ENCODE measurements at places on chromosomes 2 and 18.

GRCh38 chr2:152425765-152426727, 91.1 kb downstream of the FMNL2 start:
- DNase-seq: no peak

- peak; percentile 25 for DNase-seq
These were observed 28.0 kb upstream of the SMIM21 start for GRCh38 chr18:75455249-75456198.

DNA sequence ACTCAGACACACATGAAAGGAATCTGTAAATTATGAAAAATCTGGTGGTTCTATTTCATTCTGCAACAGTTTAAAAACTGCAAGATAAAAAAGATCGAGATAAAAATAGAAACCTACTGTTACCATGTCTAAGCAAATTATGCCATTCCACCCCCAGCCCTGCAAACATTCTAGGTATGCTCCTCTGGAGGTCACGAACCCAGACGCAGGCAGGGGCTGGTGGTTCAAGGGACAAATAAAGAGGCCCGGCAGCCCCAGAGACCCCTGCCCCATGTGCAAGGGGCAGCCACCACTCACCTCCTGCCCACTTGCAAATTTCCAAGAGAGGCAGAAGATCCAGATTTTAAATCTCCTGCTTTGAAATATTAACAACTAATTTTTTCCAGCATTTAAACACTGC, 210.5 kb downstream of the ANAPC1 start:
- no peak for DNase-seq

- no peak for DNase-seq
These were observed 271.6 kb upstream of the MGAT5 start for GRCh38 chr2:133982256-133982655.

DNA sequence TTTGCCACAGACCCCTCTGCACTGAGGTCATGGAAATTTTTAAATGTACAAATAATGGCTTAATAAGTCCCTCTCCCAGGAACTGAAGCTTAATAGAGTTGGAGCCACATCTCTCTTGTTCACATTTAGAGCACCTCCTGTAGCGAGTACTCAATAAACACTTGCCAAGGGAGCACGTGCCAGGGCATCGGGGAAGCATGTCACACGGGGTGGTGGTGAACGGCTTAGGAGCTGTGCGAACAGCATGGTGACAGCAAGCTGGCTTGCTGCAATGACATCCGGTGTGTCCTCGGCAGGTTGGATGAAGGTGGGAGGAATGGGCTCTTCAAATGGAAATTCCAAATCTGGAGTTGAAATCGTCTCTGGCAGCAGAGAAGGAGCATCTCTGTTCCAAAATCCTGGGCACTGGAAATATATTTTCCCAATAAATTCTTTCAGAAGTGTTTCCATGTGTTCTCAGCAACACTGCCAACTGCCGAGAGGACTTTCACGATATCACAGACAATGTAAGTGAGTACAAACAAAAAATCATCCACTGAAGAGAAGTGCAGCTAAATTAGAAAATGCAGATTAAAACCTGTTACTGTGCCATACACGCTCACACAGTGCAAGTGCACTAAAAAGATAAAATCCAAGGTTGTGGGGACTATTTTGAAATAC, 74.1 kb downstream of the GALR1 start:
- DNase-seq: no peak

DNA sequence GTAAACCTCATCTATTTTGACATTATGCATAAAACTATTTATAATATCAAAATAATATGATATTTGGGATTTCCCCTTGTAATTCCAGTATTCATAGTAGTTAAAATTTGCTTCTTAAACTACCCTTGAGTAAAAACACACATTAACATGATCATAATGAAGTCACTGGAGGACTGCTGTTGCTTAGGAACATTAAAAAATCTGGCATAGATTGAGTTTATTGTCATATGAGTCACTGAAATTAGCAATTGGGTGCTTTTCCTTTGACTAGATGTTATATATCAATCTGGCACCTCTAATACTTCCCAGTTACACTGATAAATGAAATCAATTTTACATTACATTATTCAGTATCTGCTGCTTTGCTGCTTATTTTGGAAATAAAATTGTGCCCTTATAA, 57.0 kb upstream of the ZC3H15 start:
- DNase-seq: no peak

DNA sequence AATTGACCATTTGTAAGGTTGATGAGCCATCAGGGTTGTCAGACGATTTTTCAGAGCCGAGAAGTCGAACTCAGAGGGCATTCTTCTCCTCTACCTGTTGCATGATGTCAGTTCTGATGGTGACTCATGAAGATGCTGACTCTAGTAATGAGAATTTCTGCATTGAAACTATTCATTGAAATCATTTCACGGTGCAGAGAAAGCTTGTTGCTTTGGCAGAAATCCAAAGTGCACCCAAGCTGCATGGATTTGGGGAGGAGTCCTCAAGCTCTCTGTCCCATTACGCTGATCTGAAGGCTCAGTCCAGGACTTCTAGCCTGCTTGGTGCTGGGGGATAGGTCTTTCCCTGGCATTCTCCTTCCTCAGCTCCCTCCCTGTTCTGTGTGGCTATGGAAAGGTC, 125.7 kb upstream of the PXDN start:
- DNase-seq: no peak

GRCh38 chr2:72415241-72415661, 267.6 kb upstream of the CYP26B1 start:
- DNase-seq: no peak

GRCh38 chr2:158120102-158120501, 18.4 kb downstream of the UPP2 start:
- DNase-seq: no peak

DNA sequence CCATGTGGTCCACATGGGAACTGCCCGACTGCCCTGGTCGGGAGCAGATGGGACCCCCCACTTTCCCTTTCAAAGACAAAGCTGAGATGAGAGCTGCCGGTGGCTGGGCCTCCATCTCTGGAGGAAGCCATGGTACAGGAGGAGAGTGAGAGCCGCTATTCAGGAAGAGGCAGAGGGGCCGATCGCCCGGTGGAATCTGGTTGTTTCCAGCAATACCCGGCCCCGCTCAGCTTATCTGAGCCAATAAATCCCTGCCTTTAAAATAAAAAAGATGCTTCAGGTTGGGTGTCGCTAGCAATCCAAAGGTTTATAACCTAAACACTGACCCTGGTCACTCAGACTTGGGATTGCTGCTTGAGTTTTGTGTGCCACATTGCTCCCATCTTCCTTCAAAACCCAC, 15.2 kb upstream of the B3GNT7 start:
- no peak for DNase-seq

DNA sequence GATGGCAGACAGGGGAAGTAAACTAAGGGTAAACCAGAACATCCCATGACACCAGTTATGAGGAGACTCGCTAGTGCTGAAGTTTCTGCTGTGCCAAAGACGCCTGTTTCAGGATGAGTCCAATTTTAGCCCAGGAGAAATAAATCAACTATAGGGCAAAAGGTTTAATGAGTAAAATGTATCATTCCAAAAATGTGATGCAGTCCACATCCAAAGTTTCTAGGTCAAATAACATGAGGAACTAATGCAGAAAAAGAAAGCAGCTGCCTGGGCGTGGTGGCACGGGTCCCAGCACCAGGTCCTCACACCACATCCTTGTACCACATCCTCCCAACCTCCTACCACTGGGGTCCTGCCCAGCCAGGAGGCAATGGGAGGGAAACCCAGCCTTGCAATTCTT, 126.9 kb upstream of the CTAGE1 start:
- DNase-seq: no peak

DNA sequence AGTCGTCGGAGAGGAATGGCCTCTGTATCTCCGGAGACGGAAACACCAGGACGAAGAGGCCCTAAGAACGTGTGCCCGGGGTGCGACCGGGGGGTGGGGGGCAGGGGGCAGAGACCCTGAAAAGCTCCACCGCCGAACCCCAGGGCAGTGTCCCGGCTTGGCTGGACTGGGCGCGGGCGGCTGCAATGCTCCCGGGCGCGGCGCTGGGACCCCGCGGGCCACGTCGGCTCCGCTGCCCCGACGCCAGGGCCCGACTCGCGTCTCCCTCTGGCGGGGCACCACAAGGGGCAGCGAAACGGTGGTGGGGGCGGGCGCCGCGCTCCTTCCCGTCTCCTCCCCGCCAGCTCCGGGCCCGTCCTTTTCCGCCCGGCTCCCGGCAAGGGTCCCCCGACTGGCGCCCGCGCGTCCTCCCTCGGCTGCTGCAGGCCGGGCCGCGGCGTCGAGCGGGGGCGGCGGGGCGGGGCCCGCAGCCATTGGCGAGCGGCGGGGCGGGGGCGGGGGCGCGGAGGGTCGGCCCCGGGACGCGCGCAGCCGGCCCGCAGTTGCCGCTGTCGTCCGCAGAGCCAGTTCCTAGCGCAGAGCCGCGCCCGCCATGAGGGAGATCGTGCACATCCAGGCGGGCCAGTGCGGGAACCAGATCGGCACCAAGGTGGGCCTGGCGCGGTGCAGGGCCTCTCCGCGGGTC, at the start of gene TUBB6:
TSS of gene TUBB6 (plus strand) at position 541 of the 685 bp plus-strand sequence. CDS start at position 593, 52 bp downstream.
- no peak for DNase-seq

GRCh38 chr2:161344692-161345091, 36.5 kb downstream of the PSMD14 start:
- DNase-seq: no peak

DNA sequence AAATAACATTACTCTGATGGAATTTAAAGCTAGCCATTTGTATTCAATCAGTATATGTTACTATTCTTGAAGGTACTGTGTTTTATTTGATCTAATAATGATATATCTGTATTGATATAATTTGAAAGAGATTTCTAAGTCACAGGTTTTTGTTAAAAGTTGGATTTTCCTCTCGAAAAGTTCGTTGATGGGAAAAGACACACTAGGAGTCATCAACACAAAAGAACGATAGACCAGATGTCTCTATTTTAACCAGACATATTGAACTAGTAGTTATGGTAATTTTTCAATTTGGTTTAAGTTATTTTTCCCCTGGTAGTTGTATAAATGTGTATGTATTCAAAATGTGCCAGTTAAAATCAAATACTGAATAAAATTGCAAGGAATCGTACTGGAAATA, 2.5 kb downstream of the ASXL3 start:
- DNase-seq: no peak

GRCh38 chr2:12054956-12055618, 308.7 kb downstream of the LPIN1 start:
- DNase-seq: no peak

DNA sequence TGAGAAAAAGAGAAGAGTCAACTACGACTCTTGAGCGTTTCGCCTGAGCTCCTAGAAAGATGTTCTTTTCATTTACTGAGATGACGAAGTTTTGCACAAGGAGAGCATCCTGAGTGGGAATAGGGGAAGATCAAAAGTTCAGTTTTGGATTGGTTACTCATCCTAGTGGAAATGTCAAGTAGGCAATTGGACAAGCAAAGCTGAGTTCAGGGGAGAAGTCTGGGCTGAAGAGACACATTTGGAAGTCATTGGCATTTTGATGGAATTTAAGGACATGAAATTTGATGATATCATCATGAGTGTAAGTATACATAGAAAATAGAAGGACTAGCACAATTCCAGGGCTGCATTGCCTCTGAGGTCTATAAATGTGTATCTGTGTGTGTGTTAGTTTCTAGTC, 416.6 kb downstream of the RAD51AP2 start:
- no peak for DNase-seq

DNA sequence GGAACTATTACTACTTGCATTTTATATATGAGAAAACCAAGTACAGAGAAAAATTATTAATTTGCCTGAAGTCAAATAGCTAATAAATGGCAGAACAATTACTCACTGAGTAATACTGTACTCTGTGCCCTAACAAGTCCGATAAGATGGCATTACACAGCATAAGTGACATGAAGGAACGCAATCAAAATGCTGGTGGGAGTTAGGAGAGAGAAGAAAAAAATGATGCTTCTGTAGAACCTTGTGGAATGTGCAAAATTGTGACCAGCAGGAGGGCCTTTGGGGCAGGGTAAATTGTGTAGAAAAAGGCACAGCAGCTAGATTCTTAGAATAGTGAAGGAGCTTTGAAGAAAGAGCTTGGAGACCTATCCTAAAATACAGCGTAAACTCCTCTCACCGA, 32.9 kb downstream of the EPHA4 start:
- DNase-seq: no peak

- DNase-seq: no peak
These were observed 21.3 kb downstream of the MBD5 start for GRCh38 chr2:148042219-148042618.

DNA sequence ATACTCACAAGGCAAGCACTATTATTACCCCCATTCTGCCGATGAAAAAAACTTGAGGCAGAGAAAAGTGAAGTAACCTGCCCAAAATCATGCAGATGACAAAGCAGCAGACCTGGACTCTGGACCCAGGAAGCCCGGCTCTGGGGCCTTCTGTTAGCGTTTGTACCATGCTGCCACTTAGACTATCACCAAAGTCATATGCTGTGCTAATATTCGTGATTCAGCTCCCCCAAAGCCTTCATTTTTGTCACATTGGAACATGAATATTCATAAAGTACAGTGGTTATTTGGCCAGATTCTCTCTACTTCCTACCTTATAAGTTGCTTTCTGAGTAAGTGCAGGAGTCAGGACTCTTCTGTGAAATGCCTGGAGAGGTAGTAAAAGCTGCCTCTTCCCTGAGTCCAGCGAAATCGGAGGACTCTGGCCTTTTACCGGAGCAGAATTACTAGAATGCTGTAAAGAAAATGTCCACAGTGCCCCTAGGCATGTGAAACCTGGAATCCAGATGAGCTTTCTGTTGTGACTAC, 86.7 kb downstream of the FTCDNL1 start:
- DNase-seq: no peak

DNA sequence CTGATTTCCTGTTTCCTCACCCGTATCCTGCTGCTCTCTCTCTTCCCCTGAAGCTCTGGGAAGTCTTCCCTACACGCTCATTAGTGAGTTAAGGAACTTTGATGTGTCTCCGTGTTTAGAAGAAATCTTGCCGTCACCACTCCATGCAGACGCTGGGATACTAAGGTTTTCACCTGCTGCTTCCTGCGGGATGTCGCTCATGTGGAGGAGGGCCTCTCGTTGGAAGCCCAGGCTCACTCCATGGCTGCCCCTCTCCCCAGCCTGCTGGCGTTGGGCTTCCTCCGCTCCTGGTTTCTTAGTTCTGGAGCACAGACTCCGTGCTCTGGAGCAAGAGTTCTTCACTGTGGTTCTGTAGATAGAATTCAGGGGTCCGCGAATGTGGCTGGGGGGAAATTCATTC, 326.3 kb downstream of the GBX2 start:
- DNase-seq: no peak

DNA sequence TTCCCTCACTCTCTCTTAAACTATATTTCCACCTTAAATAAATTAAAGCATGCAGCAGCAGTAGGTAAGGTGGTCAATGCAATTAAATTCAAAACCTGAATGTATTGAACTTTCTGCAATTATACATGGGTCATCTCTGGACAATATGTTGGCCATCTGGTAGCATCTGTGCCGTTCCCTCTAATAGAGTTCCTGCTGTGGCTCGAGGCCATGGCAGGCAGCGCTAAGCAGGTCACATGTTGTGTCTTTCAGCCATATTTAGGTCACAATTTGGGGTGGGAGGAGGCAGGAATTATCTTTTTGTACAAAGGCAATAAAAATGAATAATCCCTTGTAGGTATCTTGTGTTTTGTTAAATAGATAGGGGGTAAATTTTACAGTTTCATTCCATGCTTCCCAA, 676.2 kb downstream of the ZEB2 start:
- DNase-seq: no peak

DNA sequence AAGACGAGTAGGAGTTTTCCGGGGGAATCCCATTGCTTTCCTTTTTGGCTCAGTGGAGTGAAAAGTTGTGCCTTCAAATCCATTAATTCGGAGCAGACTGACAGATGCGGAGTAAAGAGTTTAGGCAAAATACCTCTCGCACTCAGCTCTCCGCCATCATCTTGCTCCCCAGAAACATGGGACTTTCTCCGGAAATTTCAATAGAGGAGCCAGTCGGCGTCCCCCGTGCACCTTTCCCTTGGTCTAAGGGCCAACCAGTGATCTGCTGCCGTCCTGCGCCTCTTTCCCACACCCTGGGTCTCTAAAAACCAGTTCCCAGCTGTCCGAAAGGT, 318 bp downstream of the TYW5 start:
- peak; percentile 56 for DNase-seq
